ENCODE measurements at places on chromosomes 7 and 10. TPM values are rescaled to one million over a fixed set of nuclear protein-coding genes. Genes with fewer than 3 reads are reported as not detected.

GRCh38 chr10:67261300-67261797, 335.5 kb downstream of the LRRTM3 start:
- no peak overlapping the region for H3K4me3 ChIP-seq
- H3K36me3 ChIP-seq = no peaks in the 10 kb centered on the region
- DNase-seq = no peak
- no peak overlapping the region for H3K27ac ChIP-seq
- no peaks in the 10 kb centered on the region for H3K27me3 ChIP-seq

Gene ATOH7
- not detected for total RNA-seq

Gene NEBL
- total RNA-seq = not detected

- no peaks in the 10 kb centered on the region for H3K4me1 ChIP-seq
- no peaks in the 10 kb centered on the region for H3K36me3 ChIP-seq
- H3K4me3 ChIP-seq = no peak overlapping the region
- no peak for DNase-seq
- peaks cover 6% of the 10 kb centered on the region for H3K27me3 ChIP-seq
- no peak overlapping the region for H3K27ac ChIP-seq
Observed at GRCh38 chr10:4902571-4903011, 60.6 kb upstream of the AKR1C1 start.

- no peaks in the 10 kb centered on the region for H3K27me3 ChIP-seq
- H3K36me3 ChIP-seq = no peaks in the 10 kb centered on the region
- no peaks in the 10 kb centered on the region for H3K4me1 ChIP-seq
- DNase-seq = no peak
- no peak overlapping the region for H3K4me3 ChIP-seq
Observed at GRCh38 chr10:34193931-34194626, 621.0 kb downstream of the PARD3 start.

Gene PRSS2
- not detected for total RNA-seq

DNA sequence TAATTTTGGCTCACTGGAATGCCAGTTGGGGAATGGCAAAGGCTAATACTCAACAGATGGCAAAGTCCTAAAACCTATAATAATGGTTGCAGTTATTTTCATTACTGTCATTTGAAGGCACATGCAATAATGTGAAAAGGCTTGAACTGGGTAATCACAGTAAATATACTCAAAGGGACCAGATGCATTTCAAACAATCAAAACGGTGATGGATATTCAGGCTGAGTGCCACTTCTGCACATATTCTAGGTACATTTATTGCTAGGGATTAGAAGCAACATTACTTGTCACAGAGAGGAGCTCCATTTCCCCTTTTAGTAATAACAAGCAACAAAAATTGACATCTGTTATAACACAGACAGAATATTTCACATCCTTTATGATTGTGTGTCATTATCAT, 171.8 kb downstream of the NXPH1 start:
- no peaks in the 10 kb centered on the region for H3K4me1 ChIP-seq
- H3K4me3 ChIP-seq = no peak overlapping the region
- H3K27ac ChIP-seq = no peak overlapping the region
- no peaks in the 10 kb centered on the region for H3K27me3 ChIP-seq

- H3K4me3 ChIP-seq = no peak overlapping the region
- DNase-seq = peak; percentile 51
- peaks cover 9% of the 10 kb centered on the region for H3K36me3 ChIP-seq
- H3K27ac ChIP-seq = no peak overlapping the region
Observed at GRCh38 chr10:1142596-1142995, 86.4 kb downstream of the WDR37 start.

Gene METTL27
- total RNA-seq = not detected

DNA sequence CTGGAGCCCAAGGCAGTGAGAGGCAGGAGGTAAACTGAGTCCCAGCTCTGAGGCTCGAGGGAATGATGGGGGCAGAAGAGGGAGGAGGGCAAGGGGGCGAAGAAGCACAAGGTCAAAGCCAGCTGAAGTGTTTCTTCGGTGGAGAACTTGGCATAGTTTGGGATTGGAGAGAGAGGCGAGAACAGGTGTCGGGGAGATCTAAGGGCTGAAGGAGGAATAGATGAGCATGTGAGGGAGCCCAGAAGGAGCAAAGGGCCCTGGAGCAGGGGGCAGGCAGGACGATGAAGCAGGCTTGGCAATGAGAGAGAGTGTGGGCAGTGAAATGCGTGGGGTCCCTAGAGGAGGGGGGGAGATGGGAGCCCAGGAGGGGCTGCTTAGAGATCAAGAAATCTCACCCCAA, 35.9 kb downstream of the SH3PXD2A start:
- DNase-seq = no peak
- H3K27me3 ChIP-seq = peaks cover 33% of the 10 kb centered on the region
- H3K36me3 ChIP-seq = no peaks in the 10 kb centered on the region
- H3K4me1 ChIP-seq = peaks cover 5% of the 10 kb centered on the region

DNA sequence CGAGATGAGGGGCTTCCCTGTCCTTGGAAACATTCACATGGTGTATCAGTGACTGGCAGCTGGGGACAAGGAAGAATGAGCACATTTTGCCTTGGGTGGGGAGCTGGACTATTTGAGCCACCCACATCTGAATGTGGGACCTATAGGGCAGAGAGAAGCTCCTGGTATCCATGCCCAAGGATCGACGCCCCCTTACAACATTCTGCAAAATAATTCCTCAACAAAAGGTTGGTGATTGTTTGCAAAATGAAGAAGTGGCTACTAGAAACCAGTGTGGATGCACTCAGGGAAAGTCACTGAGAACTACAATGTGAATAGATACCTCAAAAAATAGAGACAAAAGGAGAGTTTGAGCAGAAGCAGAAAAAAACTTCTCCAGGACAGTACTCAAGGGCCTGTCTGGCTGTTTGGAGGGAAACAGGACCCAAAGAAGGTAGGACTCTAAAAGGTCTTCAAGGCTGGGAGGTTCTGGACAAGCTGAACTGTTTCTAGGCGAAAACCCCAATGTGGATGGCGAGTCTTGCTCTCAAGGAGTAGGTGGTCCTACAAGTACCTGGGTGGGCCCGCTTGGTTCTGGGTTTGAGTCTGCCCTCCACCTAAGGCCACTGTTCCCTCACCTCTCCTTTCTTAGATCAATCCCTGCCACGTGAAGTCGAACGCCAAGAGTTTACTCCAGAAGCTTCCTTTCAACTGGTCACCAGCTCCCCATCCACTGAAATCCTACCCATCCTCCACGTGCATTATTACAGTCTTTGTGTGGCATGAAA, 125.0 kb upstream of the ZNF746 start:
- peaks cover 10% of the 10 kb centered on the region for H3K27me3 ChIP-seq
- H3K4me1 ChIP-seq = peaks cover 43% of the 10 kb centered on the region
- H3K36me3 ChIP-seq = peaks cover 40% of the 10 kb centered on the region
- H3K27ac ChIP-seq = peak overlapping the region; percentile 47
- DNase-seq = no peak

Gene FGFBP3
- 1.0 TPM for total RNA-seq
